Stimulated activated CD4-positive, alpha-beta T cell treated with anti-CD3 and anti-CD28 coated beads, Interleukin-1b, Interleukin-23, amount 100 ng/mL, for 24 hours (primary cell): ENCODE measurements at places on chromosomes 7 and 10.
A peak's percentile ranks its signal among the peaks of the same experiment; 100 is the strongest.

DNA sequence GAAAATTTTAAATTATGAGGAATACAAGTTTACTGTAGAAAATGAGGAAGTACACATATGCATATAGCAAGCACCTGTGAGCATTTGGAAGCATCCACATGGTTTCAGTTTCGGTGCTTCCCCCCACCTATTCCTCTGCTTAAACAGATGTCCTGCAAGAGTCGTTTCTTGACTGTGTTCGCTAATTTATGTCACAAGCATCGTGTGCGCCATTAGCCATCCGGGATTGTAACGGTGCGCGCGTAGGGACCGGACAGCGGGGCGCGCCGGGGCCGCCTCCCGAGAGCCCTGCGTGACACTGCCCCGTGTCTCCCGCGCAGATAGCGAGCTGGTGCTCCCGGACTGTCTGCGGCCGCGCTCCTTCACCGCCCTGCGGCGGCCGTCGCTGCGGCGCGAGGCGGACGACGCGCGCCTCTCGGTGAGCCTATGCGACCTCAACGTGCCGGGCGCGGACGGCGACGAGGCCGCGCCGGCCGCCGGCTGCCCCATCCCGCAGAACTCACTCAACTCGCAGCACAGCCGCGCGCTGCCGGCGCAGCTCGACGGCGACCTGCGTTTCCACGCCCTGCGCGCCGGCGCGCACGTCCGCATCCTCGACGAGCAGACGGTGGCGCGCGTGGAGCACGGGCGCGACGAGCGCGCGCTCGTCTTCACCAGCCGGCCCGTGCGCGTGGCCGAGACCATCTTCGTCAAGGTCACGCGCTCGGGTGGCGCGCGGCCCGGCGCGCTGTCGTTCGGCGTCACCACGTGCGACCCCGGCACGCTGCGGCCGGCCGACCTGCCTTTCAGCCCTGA, 90.9 kb downstream of the NEURL1 start:
- no peak for DNase-seq

GRCh38 chr7:101255796-101256195, 10.9 kb upstream of the FIS1 start:
- DNase-seq = no peak

GRCh38 chr10:61464461-61465170, 11.4 kb upstream of the TMEM26 start:
- no peak for DNase-seq

DNA sequence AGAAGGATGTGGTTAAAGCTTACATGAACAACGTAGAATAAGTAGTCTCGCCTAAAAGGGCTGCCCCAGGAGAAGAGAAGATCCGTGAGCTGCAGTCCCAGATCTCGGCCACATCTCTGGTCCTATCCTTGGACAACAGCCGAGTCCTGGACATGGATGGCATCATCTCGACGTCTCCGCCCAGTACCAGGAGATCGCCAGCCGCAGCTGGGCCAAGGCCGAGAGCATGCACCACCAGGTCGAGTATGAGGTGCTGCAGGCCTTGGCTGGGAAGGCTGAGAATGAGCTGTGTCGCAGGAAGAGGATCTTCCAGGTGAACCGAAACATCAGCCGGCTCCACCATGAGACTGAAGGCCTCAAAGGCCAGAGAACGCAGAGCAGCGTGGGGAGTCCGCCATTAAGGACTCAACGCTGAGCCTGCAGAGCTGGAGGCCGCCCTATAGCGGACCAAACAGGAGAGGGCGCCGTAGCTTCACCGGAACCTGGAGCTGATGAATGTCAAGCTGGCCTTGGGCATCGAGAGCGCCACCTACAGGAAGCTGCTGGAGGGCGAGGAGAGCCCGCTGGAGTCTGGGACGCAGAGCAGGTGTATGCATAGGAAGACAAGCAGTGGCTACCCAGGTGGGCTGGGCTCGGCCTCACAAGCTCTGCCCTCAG, 22.2 kb downstream of the LIPK start:
- peak; percentile 6 for DNase-seq

- DNase-seq = no peak
Observed at GRCh38 chr10:87661861-87662785, 2.4 kb downstream of the PAPSS2 start.
